ENCODE measurements at places on chromosomes 7 and 10. TPM values are rescaled to one million over a fixed set of nuclear protein-coding genes. Genes with fewer than 3 reads are reported as not detected.

The DYDC2 gene
- total RNA-seq: not detected

The AMZ1 gene
- total RNA-seq: not detected

The A1CF gene
- total RNA-seq: not detected

The WDR86 gene
- not detected for total RNA-seq

The GATA3 gene
- 1.4 TPM for total RNA-seq

The GPR85 gene
- 0.53 TPM for total RNA-seq

The GIMAP5 gene
- total RNA-seq: 8.9 TPM

The CHAT gene
- not detected for total RNA-seq

The RBP3 gene
- total RNA-seq: not detected

The CLIP2 gene
- 27.7 TPM for total RNA-seq

The SPDYE18 gene
- not detected for total RNA-seq

The PLEKHS1 gene
- not detected for total RNA-seq

The CCDC172 gene
- total RNA-seq: not detected
